Spleen (tissue), 13 donors: ENCODE measurements at places on chromosomes 5 and 9.
A peak's percentile ranks its signal among the peaks of the same experiment; 100 is the strongest.

GRCh38 chr9:97723819-97724218 is 26.7 kb upstream of the XPA start:
- no peak overlapping the region for H3K27ac ChIP-seq
- H3K36me3 ChIP-seq: no peaks in the 10 kb centered on the region
- H3K4me1 ChIP-seq: no peaks in the 10 kb centered on the region
- peaks cover 30% of the 10 kb centered on the region for H3K27me3 ChIP-seq
- no peak overlapping the region for H3K4me3 ChIP-seq

DNA sequence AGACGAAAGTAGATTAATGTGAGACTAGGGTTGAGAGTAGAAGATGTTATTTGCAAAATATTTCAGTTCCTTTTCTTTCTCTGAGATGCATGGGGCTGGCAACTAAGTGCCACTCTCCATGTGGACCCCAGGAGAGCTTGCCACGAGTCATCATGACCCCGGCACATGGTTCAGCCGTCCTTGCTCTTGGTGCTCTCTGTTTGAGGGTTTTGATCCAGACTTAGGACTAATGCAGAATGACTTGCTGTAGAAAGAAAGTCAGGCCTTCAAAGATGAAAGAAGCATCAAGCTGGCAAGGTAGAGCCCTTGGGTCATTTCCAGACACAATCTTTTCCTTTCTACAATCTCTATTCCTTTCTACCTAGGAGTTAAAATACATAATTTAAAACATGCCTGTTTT is 84.7 kb downstream of the RASGRF2 start:
- H3K4me3 ChIP-seq: no peak overlapping the region
- no peak for DNase-seq
- no peaks in the 10 kb centered on the region for H3K4me1 ChIP-seq
- H3K36me3 ChIP-seq: no peaks in the 10 kb centered on the region
- no peak overlapping the region for H3K27ac ChIP-seq

DNA sequence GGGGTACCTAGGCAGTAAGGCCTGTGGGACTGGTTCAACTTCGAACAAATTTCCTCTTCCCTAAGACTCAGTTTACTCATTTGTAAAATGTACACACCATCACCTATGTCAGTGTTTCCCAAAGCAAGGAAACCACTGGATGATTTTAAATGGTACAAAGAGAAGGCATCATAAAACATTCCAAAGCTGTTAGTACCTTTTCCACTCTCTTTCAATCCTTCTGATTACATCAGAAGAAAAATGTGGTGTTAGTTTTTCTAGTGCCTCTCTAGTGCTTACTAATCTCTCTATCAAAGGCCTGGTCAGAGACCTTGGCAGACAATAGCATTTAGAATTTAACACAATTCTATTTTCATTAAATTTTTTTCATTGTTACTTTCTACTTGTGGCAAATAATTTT is 18.1 kb downstream of the NR6A1 start:
- H3K27me3 ChIP-seq: no peaks in the 10 kb centered on the region
- no peaks in the 10 kb centered on the region for H3K36me3 ChIP-seq
- peaks cover 12% of the 10 kb centered on the region for H3K4me1 ChIP-seq
- DNase-seq: no peak

- no peaks in the 10 kb centered on the region for H3K27me3 ChIP-seq
- H3K27ac ChIP-seq: peak overlapping the region; percentile 41
- peaks cover 49% of the 10 kb centered on the region for H3K4me1 ChIP-seq
- no peak overlapping the region for H3K4me3 ChIP-seq
- no peaks in the 10 kb centered on the region for H3K36me3 ChIP-seq
Observed at GRCh38 chr9:78011049-78011448, 20.6 kb downstream of the GNAQ start.

DNA sequence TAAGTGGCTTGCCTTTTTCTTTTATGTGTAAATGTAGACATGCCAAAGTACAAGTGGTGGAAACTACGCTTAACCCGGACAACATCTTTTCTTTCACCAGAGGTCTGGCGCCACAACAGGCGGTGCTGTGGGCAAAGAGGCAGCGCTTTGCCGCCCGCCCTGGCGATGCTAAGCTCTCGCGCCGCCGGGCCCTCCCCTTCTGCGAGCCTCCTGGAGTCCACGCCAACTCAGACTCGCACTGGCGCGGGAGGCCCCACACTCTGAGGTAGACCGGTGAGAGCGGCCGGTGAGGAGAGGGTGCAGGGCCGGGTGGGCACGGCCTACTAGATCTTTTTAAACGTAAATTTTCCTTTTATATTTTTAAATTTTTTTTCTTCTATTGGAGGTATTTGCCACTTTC is 2253.1 kb upstream of the C9orf72 start:
- no peaks in the 10 kb centered on the region for H3K27me3 ChIP-seq
- H3K4me3 ChIP-seq: no peak overlapping the region
- H3K27ac ChIP-seq: no peak overlapping the region

GRCh38 chr5:514673-515072 is 9.6 kb downstream of the SLC9A3 start:
- no peaks in the 10 kb centered on the region for H3K4me1 ChIP-seq
- no peak overlapping the region for H3K27ac ChIP-seq
- H3K36me3 ChIP-seq: no peaks in the 10 kb centered on the region
- no peak for DNase-seq
- no peak overlapping the region for H3K4me3 ChIP-seq

GRCh38 chr5:119059740-119060255 is 11.1 kb upstream of the DMXL1 start:
- no peak for DNase-seq
- H3K27me3 ChIP-seq: no peaks in the 10 kb centered on the region
- peaks cover 6% of the 10 kb centered on the region for H3K4me1 ChIP-seq
- no peaks in the 10 kb centered on the region for H3K36me3 ChIP-seq

DNA sequence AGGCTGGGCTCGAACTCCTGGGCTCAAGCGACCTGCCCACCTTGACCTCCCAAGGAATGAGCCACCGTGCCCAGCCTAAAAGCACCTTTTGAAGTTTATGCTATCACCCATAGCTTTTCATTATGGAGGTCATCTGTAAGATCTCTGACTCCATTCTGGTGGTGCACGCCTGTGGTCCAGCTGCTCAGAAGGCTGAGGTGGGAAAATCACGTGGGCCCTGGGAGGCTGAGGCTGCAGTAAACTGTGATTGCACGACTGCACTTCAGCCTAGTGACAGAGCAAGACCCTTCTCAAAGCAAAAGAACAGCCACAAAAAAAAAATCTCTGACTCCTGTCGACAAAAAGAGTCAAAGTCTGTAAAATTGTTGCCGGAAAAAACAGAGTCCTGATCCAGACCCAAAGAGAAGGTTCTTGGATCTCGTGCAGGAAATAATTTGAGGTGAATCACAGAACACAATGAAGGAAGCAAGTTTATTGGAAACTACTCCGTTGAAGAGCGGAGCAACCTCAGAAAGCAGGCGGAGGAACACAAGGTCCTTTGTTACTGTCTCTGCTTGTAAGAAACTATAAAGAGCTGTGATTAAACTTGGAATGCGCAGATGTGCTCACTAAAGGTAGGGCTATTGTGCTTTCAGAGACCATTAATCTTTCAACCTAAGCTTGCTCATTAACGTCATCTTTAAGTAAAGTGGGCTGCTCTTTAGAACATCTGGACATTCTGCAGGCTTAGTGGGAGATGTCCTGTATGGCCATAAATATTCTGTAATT is 2.0 kb upstream of the HAUS6 start:
- peaks cover 18% of the 10 kb centered on the region for H3K4me1 ChIP-seq
- H3K27me3 ChIP-seq: no peaks in the 10 kb centered on the region
- no peak overlapping the region for H3K4me3 ChIP-seq
- H3K36me3 ChIP-seq: no peaks in the 10 kb centered on the region
- DNase-seq: no peak
- H3K27ac ChIP-seq: no peak overlapping the region

- no peaks in the 10 kb centered on the region for H3K36me3 ChIP-seq
- H3K4me1 ChIP-seq: no peaks in the 10 kb centered on the region
- H3K4me3 ChIP-seq: no peak overlapping the region
Observed at GRCh38 chr5:137268646-137269045, 230.5 kb downstream of the SPOCK1 start.

GRCh38 chr9:93771276-93771675 is 183.9 kb downstream of the BARX1 start:
- H3K27me3 ChIP-seq: no peaks in the 10 kb centered on the region
- no peak for DNase-seq
- H3K4me1 ChIP-seq: no peaks in the 10 kb centered on the region
- H3K27ac ChIP-seq: no peak overlapping the region

GRCh38 chr5:68086857-68087256 is 128.7 kb upstream of the PIK3R1 start:
- no peaks in the 10 kb centered on the region for H3K4me1 ChIP-seq
- H3K27me3 ChIP-seq: no peaks in the 10 kb centered on the region
- H3K27ac ChIP-seq: no peak overlapping the region
- no peak overlapping the region for H3K4me3 ChIP-seq
- DNase-seq: no peak
- H3K36me3 ChIP-seq: no peaks in the 10 kb centered on the region

DNA sequence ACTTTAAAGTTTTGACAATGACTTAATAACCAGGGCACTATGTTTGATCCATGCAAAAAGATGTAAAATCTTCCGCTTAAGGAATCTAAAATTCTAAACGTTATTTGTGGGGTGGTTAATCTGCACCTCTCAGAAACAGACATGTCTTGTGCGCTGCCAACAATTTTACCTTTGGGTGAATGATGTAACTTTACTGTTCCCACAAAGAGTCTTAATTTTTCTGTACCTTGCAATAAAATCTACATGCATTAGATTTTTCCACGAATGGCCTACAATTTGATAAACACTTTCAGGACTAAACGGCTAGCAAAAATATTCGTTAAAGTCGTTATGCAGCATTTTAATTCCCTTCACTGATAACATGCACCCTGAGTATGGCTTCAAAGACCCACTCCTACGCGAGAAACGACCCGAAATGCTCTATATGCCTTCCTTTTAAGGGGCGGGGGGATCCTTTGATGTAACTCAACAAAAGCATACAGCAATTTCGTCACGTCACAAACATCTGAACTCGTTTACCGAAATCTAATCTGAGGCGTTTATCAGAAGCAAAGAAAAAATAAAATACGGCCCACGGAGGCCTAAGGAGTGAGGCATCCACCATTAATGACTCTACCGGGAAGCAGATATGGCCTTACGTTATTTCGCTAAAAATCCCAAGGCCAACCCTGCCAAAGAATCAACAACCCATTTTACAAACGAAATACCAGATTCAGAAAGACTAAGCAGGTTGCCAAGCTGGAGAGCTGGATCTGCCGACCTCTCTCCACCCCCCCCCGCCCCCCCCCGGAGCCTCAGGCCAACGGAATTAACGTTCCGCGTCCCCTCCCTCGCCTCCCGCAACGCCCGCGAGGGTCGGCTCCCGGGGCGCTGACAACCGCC is 621 bp downstream of the AK6 start:
- H3K27me3 ChIP-seq: no peaks in the 10 kb centered on the region
- peak overlapping the region; percentile 96 for H3K4me3 ChIP-seq
- H3K4me1 ChIP-seq: peaks cover 21% of the 10 kb centered on the region
- H3K36me3 ChIP-seq: peaks cover 32% of the 10 kb centered on the region
- peak overlapping the region; percentile 99 for H3K27ac ChIP-seq

DNA sequence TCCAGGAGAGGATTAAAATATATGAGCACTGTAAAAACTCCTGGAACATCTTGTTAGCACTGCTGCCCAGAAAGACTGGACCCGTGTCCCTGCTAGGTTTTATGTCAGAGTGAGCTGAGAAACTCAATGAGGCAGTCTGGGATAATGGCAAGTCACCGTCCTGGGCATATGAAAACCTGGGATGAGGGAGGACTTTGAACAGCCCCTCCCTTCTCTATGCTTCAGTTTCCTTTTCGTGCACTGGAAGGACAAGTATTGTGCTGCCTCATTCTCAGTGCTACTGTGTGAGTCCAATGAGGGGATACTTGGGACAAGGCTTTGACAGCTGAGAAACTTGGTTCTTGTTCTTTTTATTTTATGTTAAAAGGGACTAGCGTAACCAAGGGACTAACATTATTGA is 143.0 kb upstream of the SHB start:
- H3K27me3 ChIP-seq: no peaks in the 10 kb centered on the region
- H3K4me1 ChIP-seq: no peaks in the 10 kb centered on the region
- no peaks in the 10 kb centered on the region for H3K36me3 ChIP-seq

GRCh38 chr5:87122151-87122977 is 145.3 kb upstream of the RASA1 start:
- H3K4me3 ChIP-seq: no peak overlapping the region
- no peaks in the 10 kb centered on the region for H3K36me3 ChIP-seq
- DNase-seq: no peak
- H3K27me3 ChIP-seq: no peaks in the 10 kb centered on the region
- H3K27ac ChIP-seq: peak overlapping the region; percentile 76

- no peaks in the 10 kb centered on the region for H3K4me1 ChIP-seq
- H3K27ac ChIP-seq: no peak overlapping the region
- no peak overlapping the region for H3K4me3 ChIP-seq
- no peaks in the 10 kb centered on the region for H3K27me3 ChIP-seq
Observed at GRCh38 chr5:126920291-126920690, 110.1 kb downstream of the MARCHF3 start.

- no peak for DNase-seq
- no peak overlapping the region for H3K4me3 ChIP-seq
- no peaks in the 10 kb centered on the region for H3K27me3 ChIP-seq
- H3K4me1 ChIP-seq: no peaks in the 10 kb centered on the region
- no peaks in the 10 kb centered on the region for H3K36me3 ChIP-seq
Observed at GRCh38 chr9:70504834-70505233, 90.4 kb upstream of the KLF9 start.

- no peaks in the 10 kb centered on the region for H3K4me1 ChIP-seq
- no peaks in the 10 kb centered on the region for H3K36me3 ChIP-seq
- H3K27me3 ChIP-seq: no peaks in the 10 kb centered on the region
Observed at GRCh38 chr5:105740242-105740641, 1930.5 kb downstream of the EFNA5 start.

- H3K4me3 ChIP-seq: no peak overlapping the region
- no peak for DNase-seq
- no peaks in the 10 kb centered on the region for H3K27me3 ChIP-seq
Observed at GRCh38 chr9:123309611-123310010, 41.2 kb upstream of the STRBP start.

GRCh38 chr5:169050636-169051035 is 250.3 kb downstream of the SLIT3 start:
- no peaks in the 10 kb centered on the region for H3K27me3 ChIP-seq
- H3K4me3 ChIP-seq: no peak overlapping the region
- H3K27ac ChIP-seq: no peak overlapping the region
- H3K36me3 ChIP-seq: no peaks in the 10 kb centered on the region
- no peak for DNase-seq

DNA sequence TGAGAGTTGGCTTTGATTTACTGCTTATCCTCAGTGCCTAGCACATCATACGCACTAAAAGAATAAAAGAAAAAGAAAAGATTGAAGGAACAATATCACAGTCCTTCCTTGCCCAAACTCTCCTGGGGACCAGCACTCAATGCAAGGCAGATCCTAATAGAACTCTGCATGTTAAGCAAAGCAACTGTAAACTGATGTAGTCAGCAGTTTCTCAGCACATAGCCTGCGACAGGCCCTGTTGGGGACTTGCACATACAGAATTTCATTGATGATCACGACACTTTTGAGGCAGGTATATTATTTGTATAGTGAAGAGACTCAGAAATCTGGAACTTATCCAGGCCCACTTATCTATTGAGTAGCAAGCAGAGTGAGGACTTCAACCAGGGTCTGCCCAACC is 15.4 kb downstream of the NIPAL4 start:
- no peak overlapping the region for H3K27ac ChIP-seq
- peaks cover 23% of the 10 kb centered on the region for H3K4me1 ChIP-seq
- H3K4me3 ChIP-seq: no peak overlapping the region
- no peak for DNase-seq
- H3K36me3 ChIP-seq: peaks cover 8% of the 10 kb centered on the region
